Gastroesophageal sphincter (tissue), 4 donors: ENCODE measurements at places on chromosomes 2 and 18. TPM values are rescaled to one million over a fixed set of nuclear protein-coding genes. Genes with fewer than 3 reads are reported as not detected.

DNA sequence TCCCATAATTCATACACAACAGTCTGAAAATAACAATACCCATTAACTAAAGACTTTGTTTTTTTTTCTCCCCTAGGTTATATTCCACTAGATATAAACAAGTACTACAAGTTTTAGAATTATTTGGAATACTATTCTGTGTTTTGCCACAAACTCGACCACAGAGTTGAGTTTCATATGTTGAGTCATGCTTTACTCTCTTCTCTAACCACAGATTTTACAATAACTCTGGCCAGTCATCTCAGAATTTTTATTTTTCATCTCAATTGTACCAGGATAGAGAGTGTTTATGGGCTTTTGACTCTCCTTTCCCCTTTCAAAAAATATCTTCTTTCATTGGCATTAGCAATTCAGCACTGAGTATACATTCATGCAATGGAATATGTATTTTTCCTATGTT lies 348.7 kb upstream of the GALNT5 start:
- no peak for ATAC-seq

- no peak for ATAC-seq
Observed at GRCh38 chr18:45322343-45322742, 292.9 kb upstream of the SLC14A2 start.

DNA sequence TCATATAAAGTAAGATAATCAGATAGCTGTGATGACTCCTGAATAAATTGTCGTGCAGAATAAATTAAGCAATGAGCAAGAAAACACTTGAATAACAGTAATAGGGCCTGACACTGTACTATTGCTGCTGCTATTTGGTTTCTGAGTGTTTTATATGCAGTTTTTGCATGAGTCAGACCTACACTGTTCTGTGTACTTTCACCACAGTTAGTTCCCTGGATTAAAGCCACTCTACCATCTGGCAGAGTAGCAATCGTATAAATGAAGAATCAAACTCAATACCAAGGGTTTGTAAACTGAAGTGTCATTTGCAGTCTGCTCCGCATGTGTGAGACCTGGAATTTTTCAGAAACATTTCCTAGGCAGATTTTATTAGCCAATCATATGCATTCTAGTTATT lies 398.6 kb upstream of the CDH7 start:
- ATAC-seq, result peak; percentile 68

DNA sequence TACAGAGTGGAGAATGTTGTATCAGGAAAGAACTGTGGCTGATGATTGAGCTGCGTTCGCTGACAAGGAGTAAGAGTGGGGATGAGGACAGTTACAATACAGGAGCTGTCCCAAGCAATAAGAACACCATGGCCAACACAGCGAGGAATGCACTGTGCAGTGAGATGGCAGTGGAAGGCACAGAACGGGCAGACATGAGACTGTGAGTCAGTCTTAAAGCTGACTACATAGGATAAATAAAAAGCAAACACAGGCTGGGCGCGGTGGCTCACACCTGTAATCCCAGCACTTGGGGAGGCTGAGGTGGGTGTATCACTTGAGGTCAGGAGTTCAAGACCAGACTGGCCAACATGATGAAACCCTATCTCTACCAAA lies 89.8 kb downstream of the CABYR start:
- ATAC-seq, result no peak

GRCh38 chr18:65016631-65017371 lies 734.0 kb upstream of the CDH7 start:
- no peak for ATAC-seq

DNA sequence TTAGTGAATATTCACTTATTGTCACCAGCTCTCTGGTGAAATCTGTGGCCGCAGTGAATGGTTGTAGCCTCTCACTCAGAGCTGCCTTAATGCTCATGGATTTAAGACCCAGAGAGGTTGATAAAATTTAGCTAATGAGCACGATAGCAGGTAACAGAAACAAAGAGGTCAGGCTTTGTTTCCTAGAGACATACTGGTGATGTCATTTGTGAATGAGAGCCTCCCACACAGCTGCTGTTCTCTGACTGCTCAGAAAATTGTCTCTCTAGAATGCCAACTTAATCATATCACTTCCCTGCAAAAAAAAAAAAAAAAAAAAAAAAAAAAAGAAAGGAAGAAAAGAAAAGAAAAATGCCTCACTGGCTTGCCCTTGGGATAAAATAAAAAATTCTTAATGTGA lies 411.7 kb upstream of the MYT1L start:
- ATAC-seq, result no peak

DNA sequence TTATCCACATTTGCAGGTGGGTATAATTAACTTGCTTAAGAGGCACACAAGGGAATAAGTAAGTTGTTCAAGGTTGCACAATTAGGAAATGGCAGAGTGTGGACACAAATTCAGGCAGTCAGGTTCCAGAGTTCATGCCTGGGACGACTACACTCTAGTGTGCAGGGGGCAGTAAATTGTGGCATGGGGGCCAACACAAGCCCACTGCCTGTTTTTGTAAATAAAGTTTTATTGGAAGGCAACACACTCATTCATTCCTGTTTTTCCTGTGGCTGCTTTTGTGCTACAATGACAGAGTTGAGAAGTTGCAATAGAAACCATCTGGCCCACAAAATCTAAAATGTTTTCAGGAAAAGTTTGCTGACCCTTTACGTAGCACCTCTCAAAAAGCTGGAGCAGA lies 41.4 kb downstream of the XDH start:
- no peak for ATAC-seq

GRCh38 chr2:23524261-23524706 lies 139.3 kb downstream of the KLHL29 start:
- ATAC-seq, result peak; percentile 57

SP100 gene
- 102 TPM for total RNA-seq

UPP2 gene
- not detected for total RNA-seq

CCDC121 gene
- 3.1 TPM for total RNA-seq

AUP1 gene
- total RNA-seq, result 86.2 TPM
